ENCODE measurements at places on chromosomes 12 and 14.

DNA sequence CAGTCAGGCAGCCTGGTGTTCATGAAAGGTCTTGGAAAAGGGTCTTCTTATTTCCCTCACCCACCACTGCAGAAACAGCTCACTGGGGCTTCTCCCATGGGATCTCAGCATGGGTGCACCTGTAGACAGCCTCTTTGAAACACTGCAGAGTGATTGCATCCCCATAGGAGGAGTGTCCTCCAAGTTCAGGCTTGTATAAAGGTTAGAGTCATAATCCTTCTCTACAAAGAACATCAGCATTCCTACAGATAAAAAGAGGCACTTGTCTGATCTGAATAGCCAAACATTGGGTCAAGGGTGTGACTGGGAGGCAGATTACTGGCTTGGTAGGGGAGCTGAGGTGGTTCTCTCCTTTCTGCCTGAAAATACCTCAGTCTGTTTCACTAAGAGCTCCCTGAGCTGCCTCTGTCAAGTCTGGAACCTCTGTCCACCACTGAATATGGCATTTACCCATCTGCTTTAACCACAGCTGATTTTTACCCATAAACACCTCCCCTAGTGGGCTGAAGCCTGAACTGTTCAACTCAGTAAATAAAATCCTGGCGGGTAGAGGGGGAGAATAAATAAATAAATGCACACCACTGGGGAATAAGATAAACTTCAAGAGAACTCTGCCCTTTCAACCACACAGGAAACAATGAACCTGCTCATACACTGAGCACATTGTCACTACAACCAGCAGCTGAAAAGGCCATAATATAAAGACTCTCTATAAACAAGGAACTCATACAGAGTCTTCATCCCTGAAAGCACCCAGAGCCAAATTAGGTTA lies 120.7 kb upstream of the SCAF11 start:
- DNase-seq, result no peak

GRCh38 chr14:25009891-25010290 lies 40.1 kb downstream of the STXBP6 start:
- no peak for DNase-seq

- DNase-seq, result no peak
Measured at GRCh38 chr14:101109347-101109638, 205.8 kb upstream of the RTL1 start.

DNA sequence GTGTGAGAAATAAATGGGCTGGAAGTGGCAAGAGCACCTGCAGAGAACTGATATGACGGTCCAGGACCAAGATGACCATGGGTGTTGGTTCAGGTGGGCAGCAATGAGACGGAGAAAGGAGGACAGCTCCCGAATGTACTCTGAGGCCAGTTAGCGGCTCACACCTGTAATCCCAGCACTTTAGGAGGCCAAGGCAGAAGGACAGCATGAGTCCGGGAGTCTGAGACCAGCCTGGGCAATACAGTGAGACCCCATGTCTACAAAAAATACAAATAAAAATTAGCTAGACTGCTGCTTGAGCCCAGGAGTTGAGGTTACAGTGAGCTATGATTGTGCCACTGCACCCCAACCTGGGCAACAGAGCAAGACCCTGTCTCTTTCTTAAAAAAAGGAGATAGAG lies 60.1 kb downstream of the FOXN3 start:
- no peak for DNase-seq

GRCh38 chr12:11927286-11927935 lies 143.3 kb upstream of the BCL2L14 start:
- DNase-seq, result no peak

GRCh38 chr14:100776681-100777365 lies 49.1 kb upstream of the MEG3 start:
- DNase-seq, result no peak

- DNase-seq, result no peak
Measured at GRCh38 chr12:65596514-65597091, 227.7 kb upstream of the HMGA2 start.

- no peak for DNase-seq
Measured at GRCh38 chr12:31465002-31465401, 125.9 kb downstream of the DENND5B start.

DNA sequence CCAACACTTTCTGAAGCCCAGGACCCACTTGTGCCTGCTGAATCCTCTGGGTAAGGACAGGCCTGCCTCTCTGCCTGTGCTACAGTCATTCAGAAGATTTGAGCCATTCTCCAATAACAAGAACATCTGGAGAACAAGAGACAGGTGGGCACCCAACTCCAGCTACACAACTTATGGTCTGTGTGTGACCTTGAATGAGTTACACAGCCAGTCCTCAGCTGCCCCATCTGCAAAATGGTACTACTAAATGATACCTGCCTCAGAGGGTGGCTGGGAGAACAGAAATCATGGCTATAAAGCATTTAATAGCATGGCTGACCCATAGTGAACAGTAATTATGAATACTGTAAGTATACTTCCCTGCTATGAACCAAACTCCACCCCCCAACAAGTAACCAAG lies 4.2 kb downstream of the CKAP4 start:
- DNase-seq, result no peak

GRCh38 chr12:89834676-89835075 lies 126.0 kb upstream of the ATP2B1 start:
- DNase-seq, result no peak

DNA sequence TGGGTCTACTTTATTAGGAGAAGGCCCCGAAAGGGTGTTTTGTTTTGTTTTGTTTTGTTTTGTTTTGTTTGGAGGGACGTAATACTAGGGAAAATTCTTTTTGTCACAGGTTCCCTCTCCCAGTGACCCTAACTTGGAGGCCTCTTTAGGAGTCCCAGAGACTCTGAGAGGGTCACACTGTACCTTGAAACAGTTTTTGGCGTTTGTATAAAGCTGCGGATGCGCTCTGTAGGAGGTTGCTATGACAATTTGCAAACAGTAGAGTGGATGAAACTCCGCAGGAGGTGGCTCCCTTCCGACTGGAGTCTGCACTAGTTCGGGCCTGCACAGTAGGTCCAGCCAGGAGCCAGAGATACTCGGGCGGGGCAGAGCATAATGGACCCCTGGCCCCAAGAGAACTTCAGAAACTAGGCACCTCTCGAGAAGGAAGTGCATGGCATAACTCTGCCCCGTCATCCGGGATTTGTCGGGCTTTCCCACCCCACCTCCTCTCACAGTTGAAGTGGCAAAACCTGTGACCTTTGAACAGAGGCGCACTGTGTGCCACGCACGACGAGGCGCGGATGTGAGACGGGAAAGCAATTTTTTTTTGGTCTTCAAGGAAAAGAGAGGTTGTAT lies 1.3 kb upstream of the DYRK2 start:
- DNase-seq, result peak; percentile 26

DNA sequence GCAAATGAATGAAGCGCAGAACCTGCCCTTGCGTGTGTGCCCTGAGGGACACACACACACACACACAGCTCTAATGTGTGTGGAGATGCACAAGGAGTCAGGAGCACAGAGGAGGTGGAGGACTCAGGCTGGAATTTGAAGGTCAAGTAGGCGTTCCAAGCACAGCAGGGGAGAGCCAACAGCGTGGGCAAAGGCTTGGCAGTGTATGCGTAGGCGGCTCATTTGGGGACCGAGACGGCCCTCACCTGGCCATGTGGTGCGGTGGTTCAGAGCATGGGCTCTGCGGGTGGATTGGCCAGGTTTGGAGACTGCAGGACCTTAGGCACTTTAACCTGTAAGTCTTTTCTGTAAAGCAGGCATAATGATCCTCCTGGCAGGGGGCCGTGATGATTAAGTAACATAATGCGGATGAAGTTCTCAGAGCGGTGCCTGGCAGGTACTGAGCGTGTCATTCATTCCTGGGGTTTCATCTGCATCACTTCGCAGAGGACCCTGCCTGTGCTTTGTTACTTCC lies 69.5 kb upstream of the SLC24A4 start:
- peak; percentile 71 for DNase-seq

- no peak for DNase-seq
Measured at GRCh38 chr12:17971850-17972249, 118.1 kb downstream of the RERGL start.

DNA sequence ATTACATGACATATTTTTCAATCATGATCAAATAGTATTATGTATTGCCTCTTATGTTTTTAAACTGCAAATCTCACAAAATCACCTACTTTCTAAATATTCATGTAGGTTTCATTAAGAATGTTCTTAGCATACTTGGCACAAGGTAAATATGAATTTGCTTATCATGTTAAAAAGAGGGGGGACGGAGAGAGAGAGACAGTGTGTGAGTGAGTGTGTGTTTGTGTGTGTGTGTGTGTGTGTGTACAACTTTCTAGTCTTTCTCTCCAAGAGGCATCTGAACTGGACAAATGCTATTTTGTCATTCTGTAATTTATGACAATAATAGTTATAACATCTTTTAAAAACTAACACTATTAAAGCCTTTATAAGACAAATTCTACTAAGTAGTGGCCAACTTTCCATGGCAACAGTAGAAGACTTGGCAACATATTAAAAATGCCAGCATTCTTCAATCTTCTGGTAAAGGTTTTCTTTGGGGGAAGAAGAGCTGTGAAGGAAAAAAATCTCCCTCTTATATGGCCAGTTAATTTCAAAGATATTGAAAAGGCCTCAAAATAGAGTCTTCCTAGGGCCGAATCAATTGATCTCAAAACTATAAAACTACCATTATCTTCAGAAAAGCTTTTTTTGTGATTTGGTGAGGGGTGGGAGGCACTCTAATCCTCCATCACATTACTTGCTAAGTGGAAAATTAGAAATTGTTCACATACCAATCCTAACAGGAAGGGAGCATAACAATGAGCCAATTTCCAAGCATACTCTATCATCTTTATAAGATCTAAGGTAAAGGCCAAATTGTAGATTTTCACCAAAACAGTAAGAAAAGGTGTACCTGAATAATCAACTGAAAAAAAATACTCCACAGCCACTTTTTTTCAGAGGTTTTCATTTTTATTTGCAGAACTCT lies 28.2 kb downstream of the CDK17 start:
- no peak for DNase-seq

- DNase-seq, result no peak
Measured at GRCh38 chr14:74763803-74764531, 851 bp downstream of the YLPM1 start.

- DNase-seq, result no peak
Measured at GRCh38 chr12:54376596-54376995, 7.9 kb downstream of the ZNF385A start.

DNA sequence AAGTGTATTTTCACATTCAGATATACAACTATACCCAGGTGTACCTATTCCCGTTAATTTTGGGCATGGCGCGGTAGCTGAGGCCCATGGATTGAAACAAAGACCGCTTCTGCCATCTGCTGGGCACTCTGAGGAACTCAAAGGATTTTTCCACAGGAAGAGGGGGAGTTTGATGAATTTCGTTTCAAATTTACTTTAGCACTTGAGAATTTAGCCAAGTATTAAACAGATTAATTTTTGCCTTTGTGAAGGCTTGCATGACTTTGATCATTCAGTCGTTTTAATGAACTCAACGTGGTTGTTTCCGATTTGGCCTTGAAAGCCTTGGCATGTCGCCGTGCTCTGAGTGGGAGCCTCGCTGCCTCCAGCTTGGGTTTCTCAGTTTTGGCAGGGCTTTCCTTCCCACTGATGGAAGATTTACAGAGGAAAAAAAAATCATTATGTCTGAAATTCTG lies 153.2 kb upstream of the DDHD1 start:
- DNase-seq, result peak; percentile 53

- no peak for DNase-seq
Measured at GRCh38 chr14:88352698-88353097, 29.6 kb upstream of the KCNK10 start.

DNA sequence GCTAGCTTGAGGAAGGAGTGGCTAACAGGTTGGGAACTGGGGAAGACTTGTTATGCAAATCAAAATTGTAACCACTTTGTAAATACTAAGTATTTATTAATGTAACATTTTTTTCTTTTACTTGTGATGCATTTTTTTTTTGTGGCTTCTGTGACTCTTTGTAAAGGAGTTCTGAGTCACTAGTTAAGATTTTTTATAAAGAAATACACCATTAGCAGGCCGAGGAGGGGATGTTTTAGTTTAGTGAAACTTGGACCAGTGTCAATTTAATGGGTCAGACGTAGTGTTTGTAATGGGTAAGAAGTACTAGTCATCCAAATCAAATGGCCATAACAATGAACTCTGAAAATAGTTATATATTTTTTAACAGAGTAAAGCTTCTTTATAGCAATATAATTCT lies 43.1 kb downstream of the AKAP6 start:
- DNase-seq, result no peak

- no peak for DNase-seq
Measured at GRCh38 chr14:42665083-42665482, 1058.4 kb downstream of the LRFN5 start.

DNA sequence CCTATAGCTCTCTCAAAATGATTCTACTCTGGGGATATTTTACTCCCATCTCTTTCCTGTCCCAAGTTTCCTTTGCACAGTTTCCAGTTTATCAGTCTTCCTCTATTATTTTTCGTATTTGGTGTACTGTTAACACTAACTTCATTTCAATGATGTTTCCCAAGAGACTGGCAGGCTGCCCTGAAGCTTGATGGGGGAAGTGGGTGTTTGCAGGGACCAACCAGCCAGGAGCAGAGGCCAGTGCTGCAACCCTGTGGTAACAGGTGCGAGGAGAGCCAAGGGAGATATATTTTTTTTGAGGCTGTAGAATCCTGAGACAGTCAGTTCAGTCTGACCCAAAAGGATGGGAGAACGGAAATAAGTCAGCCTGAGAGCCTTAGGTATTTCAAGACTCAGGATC lies 11.8 kb upstream of the CEBPE start:
- no peak for DNase-seq

GRCh38 chr12:72511498-72511897 lies 239.3 kb downstream of the TRHDE start:
- no peak for DNase-seq

DNA sequence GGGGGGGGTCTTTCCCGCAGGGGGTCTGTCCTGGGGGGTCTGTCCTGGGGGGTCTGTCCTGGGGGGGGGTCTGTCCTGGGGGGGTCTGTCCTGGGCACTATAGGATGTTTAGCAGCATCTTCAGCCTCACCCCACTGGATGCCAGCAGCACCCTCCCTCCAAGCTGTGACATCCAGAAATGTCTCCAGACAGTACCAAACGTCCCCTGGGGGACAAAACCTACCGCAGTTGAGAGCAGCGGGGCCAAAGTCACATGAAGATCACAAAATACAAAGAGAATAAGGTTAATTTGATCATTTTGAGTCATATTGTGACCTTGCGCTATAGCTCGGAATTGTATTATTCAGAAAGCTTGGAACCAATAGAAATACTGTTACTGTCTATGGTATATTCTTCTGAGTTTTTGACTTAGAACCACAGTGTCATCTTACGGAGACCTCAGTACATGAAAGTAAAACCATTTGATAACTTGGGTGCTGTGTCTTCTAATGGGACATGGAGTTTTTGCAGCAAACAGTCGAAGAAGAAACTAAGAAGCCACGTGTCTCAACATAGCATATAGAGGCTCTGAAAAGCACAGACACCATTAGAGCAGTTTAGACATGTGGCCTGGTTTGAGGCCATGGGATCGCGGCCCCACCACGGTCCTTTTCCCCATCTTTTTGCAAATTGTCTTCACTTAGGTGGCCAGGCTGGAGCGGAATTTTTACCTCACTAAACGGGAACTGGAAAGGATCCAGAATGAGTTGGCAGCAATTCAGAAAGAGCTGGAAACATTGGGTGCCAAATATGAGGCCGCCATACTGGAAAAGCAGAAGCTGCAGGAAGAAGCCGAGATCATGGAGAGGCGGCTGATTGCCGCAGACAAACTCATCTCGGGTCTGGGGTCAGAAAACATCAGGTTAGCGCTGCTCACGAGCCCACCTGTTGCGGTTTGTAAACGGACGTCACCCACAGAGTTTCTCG lies 59.9 kb downstream of the CCDC92 start:
- no peak for DNase-seq

- no peak for DNase-seq
Measured at GRCh38 chr14:61480704-61481285, 159.4 kb downstream of the PRKCH start.
